ENCODE measurements at places on chromosomes 2 and 18. TPM values are rescaled to one million over a fixed set of nuclear protein-coding genes. Genes with fewer than 3 reads are reported as not detected.

GRCh38 chr18:74896390-74896991 is 298.8 kb downstream of the ZNF407 start:
- DNase-seq = peak; percentile 20

DNA sequence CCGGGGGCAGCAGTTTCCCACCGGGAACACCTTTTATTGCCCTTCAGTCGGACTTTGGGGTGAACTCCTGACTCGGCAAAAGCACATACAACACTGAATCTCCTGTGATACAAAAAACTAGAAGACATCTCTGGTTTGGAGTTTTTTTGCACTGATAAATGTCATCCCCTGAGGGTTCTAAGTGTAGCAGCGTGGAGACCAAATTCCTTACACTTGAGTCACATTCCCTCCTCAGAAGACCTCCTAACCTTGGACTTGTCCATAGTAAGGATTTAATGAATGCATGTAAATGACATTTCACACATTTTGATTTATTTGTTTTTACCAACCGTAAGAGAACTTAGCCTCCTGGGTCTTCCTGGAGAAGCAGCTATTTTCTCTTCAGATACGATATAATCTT is 54.0 kb upstream of the GPR45 start:
- DNase-seq = no peak

- peak; percentile 72 for DNase-seq
Measured at GRCh38 chr2:85537600-85538506, 1.1 kb upstream of the MAT2A start.

- no peak for DNase-seq
Measured at GRCh38 chr18:5370332-5370731, 74.8 kb upstream of the ZBTB14 start.

DNA sequence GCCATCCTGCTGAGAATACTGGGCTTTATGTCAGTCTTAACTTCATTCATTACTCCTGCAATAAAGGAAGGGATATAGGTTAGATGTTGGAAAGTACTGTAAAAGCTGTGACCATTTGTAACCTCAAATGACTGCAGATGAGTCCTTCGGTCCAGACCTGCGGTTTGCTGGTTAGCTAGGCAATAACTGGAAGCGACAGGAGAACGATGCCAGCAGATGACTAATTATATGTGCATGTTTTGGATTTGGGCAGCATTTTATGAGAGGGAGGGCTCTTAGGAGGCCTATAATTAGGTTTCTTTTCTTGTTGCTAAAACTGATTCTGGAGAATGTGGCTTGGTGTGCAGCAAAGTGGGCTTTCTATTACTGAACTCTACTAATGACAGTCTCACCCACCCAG is 205.6 kb downstream of the TMEM182 start:
- peak; percentile 55 for DNase-seq

The FTCDNL1 gene
- polyA plus RNA-seq = not detected

The GATA6 gene
- not detected for polyA plus RNA-seq

DNA sequence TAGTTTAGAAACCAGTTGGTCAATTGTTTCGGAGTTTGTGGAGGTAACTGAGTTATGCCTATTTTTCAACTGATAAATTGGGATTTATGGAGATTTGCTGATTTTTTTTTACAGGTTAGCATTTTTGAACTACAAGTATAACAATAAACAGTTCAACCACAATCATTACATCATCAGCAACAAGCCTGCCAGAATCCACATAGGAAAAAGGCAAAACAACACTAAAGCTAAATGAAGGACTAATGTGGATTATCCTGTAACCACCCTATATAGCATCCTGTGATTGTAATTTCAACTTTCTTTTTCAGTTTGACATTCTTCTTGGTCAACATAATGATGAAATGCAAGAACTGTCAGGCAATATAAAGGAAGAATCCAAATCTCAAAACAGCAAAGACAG is 76.5 kb downstream of the CCDC102B start:
- no peak for DNase-seq

The RAB17 gene
- 0.10 TPM for polyA plus RNA-seq

- DNase-seq = no peak
Measured at GRCh38 chr2:50840341-50841124, 191.4 kb downstream of the NRXN1 start.

GRCh38 chr2:152062125-152063091 is 36.4 kb downstream of the CACNB4 start:
- no peak for DNase-seq

GRCh38 chr2:192122141-192122540 is 72.6 kb downstream of the TMEFF2 start:
- DNase-seq = no peak

DNA sequence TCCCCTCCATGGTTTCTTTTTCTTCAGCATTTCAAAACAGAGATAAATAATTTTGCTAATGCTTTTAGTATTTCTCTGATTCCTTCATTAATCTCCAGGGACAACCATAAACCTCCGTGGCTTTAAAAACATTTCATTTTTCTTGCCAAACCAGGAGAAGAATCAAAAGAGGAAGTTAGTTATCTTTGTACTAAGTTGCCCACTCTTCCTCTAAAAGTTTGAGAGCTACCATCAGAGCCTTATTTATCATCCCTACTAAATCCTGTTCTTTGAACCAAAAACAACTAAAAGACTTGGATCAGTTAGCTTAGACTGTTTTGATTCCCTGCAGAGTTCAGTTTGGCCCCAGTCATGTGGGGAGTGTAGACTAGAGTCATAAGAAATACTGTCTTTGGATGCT is 208.4 kb downstream of the SETBP1 start:
- no peak for DNase-seq

GRCh38 chr2:131682122-131682944 is 154.6 kb downstream of the CCDC74A start:
- peak; percentile 90 for DNase-seq

The THSD7B gene
- polyA plus RNA-seq = not detected

DNA sequence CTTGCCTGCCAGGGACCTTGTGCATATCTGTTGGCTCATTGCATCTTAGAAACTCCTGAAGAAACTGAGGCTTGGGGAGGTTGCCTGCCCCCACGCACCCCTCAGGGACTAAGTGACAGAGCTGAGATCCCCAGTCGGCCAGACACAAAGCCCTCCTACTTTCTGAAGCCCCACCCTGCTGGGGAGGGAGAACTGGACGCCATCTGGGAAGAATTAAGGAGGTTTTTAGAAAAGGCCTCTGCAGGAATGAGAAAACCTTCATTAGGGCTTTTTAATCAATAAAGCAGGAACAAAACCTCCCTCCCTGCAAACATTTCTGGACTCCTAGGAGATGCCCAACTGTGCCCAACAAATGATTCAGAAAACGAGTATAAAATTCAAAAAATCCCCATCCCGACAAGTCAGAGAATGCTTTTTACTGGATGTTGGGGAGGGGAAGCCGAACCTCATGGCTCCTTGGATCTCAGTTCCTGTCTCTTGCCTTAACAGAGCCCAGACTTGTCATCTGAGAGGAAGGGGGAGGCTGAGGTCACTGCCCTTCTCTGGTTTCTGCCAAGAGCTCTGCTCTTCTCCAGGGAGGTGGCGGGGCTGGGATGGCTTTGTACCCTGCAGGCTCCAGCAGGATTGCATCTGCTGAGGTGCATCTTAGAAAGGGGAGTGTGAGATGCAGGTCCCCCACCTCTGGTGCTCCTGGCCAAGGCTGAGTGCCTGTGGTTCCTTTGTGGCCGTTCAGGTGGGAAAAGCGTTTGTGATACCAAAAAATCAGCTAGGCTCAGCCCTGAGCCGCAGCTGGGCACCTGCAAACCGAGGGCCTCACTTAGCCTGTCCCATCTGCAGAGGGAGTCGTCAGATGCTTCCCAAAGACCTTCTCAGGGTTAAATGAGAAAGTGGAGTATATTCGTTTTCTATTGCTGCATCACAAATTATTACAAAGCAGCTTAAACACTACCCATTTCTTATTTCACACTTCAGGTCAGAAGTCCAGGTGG is 142.4 kb downstream of the ZFP36L2 start:
- peak; percentile 75 for DNase-seq

DNA sequence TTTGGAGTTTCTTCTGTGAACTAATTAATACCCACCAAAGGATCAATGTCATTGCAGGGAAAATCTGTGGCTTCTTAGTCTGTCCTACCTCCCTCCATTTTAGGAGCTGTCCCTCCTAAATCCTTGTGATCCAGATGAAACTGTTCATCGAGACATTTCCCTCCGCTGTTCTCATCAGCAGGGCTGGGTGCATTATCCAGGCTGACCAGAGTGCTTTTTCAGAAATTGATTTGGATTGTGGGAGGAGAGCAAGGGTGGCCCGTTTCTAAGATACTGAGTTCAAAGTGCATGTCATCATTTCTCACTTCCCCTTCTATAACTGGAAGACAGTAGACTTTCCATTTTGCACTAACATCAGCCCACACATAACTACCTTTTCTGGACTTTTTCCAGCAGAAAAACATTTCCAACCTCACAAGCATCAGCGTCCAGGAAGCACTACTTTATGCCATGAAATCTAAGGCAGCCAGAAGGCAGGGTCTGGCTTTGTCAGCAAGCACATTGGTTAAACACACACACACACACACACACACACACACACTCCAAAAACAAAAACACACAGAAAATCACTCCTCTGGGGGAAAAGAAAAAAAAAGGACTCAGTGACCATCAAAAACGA is 94.1 kb downstream of the ANKRD44 start:
- DNase-seq = no peak

GRCh38 chr2:181859123-181859522 is 32.4 kb upstream of the ITPRID2 start:
- DNase-seq = no peak

The ZNF638 gene
- polyA plus RNA-seq = 28.1 TPM

The ANKRD62 gene
- polyA plus RNA-seq = not detected

The OTX1 gene
- polyA plus RNA-seq = 0.20 TPM

DNA sequence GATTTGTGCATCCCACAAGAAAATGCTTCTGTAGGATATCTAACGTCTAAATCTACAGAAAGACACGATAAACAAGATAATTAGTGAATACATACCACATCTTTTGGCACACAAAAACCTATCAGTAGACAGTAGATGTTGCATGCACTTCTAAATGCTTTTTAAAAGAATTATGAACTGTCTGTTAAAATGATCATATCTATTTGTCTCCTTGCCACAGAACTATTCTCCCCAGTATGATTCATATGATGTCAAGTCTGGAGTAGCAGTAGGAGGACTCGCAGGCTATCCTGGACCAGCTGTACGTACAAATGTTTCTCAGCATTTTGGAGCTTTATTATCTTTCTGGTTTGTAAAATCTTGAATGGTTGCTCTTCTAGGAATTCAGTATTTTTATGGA is 12.7 kb downstream of the COL3A1 start:
- peak; percentile 22 for DNase-seq

All from SK-N-SH (cell line).